ENCODE measurements at places on chromosomes 12 and 14.

GRCh38 chr14:63713058-63713457, 14.8 kb downstream of the SGPP1 start:
- DNase-seq = no peak

DNA sequence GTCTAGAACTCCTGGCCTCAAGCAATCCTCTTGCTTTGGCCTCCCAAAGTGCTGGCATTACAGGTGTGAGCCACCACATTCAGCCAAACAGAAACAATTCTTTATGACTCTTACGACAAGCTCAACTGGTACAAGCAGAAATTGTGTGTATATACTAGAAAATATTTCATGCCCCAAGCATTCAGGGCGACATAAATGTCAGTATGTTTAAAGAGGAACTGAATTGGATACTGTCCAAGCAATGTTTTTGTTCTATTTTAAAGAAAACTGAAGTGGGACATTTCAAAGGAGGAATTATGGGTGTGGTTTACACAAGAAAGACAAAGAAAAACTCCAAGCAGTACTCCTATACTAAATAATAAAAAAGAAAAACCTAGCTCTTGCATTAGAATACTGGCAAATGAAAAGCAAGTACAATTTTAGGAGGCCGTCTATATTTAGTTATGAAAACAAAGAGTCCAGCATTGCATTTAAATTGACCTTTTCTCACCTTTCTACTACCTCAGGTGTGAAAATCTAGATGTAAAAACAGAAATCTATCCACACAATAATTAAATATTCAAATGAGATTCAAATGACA, 48.9 kb downstream of the PPP1R12A start:
- no peak for DNase-seq

- DNase-seq = no peak
Observed at GRCh38 chr14:71665157-71665556, 267.1 kb upstream of the RGS6 start.

DNA sequence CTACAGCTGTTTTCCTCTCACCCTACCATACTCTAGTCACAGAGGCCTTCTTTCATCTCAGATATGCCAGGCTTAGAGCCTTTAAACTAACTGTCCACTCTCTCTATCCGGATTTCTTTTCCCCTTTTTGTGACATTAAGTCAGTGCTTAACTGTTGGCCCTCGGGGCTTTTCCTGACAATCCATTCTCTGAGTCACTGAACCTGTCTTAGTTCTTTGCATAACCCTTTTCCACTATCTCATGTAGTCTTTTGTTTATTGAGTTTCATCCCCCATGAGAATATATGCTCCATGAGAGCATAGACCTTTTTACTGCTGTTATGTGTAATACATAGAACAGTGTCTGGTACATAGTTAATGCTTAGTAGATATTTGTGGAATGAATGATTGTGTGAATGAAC, 68.7 kb downstream of the PLEKHA5 start:
- no peak for DNase-seq
